ENCODE measurements at places on chromosomes 16 and 17. TPM values are rescaled to one million over a fixed set of nuclear protein-coding genes. Genes with fewer than 3 reads are reported as not detected.

The ZNF594 gene
- polyA plus RNA-seq = 20.2 TPM

The DLX4 gene
- 0.28 TPM for polyA plus RNA-seq

DNA sequence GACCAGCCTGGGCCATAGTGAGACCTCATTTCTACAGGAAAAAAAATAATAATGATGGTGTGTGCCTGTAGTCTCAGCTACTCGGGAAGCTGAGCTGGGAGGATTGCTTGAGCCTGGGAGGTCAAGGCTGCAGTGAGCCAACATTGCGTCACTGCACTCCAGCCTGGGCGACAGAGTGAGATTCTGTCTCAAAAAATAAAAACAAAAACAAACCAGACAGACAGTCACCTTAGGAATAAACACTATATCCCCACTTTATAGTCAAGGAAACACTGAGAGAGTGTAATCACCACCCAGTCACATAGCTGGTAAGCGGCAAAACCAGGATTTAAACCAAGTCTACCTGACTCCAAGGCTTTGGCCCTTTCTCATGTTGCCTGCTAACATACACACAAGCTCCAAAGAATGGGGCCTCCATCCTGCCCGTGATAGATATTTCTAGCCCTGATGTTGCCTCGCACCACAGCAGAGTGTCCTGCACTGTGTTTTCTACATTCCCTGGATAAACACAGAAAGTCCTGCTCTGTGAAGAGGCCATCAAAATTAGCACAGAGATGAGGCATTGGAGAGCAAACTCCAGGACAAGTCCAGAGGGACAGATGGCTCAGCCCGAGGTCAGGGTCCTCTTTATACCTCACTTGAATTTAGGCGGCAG lies 66.1 kb upstream of the SMURF2 start:
- no peak for DNase-seq

DNA sequence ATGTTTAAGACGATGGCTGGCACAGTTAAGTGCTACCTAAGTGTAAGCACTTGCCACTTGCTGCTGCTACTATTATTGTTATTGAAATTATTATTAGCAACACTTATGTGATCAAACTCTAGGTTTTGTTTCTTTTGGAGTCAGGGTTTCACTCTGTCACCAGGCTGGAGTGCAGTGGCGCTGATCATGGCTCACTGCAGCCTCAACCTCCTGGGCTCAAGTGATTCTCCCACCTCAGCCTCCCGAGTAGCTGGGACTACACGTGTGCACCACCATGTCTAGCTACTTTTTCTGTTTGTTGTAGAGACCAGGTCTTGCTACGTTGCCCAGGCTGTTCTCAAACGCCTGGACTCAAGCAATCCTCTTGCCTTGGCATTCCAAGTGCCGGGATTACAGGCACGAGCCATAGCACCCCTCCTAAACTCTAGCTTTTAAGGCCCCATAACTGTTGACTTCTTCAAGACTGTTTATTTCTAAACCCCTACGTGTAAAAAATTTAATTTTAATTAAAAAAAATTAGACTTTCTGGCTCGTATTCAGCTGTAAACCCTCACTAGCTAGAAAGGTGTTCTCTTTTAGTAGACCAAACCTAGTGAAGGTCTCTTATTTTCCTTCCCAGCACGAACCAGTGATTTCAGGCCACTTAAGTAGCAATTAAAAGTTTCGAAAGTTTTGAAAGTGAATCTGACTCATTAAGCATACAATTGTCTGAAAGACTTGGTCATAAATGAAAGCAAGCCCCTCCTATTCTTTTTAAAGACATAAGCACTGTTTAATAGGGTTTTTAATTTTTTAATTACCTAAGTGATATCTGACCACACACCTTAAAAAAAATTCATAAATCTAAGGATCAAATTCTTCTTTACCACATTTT lies 11.7 kb upstream of the SCNN1B start:
- DNase-seq = no peak

DNA sequence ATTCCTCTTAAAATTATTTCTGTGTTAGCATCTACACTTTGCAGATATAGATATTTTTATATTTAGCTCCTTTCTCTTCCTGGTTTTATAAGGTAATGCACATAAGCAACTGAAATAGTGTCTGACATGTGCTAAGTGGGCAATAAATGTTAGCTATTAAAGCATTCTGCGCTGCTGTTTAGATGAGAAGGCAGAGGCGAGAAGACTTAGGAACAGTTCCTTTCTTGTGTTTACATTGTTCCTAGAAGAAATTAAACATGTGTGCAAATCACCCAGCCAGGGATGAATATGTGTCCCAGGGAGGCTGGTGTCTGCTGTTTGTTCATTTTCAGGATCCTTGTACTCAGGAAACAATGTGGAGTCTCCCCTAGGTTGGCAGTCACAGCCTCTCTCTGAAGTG lies 292.3 kb downstream of the PMP22 start:
- no peak for DNase-seq

- no peak for DNase-seq
Observed at GRCh38 chr17:3808701-3809100, 7.7 kb upstream of the ITGAE start.

DNA sequence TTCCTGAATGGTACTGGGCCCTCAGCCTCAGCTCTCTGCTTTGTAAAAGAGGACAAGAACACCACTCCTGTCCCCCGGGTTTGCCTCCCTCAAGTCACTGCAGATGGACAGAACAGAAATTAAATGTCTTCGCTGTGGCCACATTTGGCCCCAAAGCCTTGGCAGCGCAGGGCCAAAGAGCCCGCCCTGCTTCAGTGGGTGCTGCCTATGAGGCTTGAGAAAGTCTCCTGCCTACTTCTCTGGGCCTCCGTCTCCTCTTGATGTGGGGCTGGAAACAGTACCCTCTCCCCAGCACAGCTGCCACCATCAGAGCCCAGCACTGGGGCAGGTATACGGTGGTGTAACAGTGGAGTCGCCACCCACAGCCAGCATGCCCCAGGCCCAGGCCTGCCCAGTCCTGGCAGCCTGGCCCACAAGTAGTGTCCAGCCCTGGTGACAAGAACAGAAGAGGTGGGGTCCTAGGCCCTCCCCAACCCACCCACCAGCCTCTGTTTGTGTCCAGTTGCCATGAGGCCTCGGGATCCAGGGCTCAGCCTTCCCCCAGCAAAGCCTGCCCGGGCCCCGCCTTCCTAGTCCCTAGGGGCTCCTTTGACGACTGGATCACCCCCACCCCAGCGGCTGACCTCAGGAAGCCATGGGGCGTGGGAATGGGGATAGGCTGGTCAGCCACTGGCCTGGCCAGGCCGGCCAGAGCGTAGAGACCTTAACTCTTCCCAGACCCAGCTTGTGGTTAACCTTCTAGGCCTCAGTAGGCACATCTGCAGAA lies 3.9 kb upstream of the TPPP3 start:
- DNase-seq = no peak

DNA sequence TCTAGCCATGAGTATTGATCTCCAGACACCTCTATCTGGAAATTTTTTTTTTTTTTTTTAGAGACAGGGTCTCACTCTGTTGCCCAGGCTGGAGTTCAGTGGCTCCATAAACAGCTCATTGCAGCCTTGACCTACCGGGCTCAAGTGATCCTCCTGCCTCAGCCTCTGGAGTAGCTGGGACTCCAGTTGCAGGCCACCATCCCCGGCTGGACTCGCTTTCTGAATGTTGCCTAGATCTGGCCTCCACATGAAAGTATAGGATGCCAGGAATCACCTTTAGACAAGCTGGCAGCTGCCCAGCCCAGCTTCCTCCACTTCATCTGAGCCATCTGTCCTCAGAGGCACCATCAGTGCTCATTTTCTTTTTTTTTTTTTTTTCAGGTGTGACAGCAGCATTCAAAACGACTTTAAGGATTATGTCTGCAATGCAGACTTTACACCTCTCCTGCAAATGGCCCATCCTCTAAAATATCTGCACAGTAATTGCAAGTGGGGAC lies 6.4 kb upstream of the PRR14 start:
- DNase-seq = no peak

GRCh38 chr17:63646488-63646806 lies 24.2 kb downstream of the MAP3K3 start:
- no peak for DNase-seq
